Airway epithelial cell (primary cell): ENCODE measurements at places on chromosomes 4 and X. TPM values are rescaled to one million over a fixed set of nuclear protein-coding genes. Genes with fewer than 3 reads are reported as not detected.

PCYT1B gene
- total RNA-seq: 0.60 and 1.1 TPM in 2 replicates

HSFX3 gene
- total RNA-seq: not detected in 2 replicates

NHS gene
- 2.6 and 3.6 TPM in 2 replicates for total RNA-seq

C4orf36 gene
- total RNA-seq: 1.1 and 3.5 TPM in 2 replicates

INTS6L gene
- 3.9 and 5.4 TPM in 2 replicates for total RNA-seq

MTNR1A gene
- total RNA-seq: 0.21 TPM in 1 of 2 replicates, not detected in the other
